ENCODE measurements at places on chromosomes 3 and 15. TPM values are rescaled to one million over a fixed set of nuclear protein-coding genes. Genes with fewer than 3 reads are reported as not detected.

DNA sequence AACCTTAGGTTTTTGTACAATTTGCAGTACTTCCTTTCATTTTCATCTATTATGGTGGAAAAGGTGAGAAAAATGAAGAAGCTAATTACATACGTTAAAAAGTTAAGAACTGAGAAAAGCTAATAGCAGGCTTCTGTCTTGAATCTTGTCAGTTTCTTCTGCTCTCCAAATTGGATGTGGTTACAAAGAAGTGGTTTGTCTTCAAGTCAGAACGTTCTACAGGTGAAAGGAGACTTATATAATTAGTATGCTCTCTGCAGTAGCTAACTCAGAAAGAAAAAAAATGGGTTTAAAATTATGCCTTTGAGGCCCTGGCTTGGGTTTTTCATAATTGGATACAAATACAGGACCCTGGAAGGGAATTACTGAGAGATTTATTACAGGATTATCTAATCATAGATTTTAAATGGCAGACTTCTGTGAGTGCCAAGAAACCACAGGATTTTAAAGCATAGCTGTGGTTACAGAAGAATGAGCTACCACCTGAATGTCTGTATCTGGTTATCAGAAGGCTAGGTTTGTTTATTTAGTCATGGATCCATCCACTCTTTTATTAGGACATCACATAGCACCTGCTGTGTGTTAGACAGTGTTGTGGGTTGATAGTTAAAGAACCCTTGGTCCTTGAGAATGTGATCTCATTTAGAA is 528.1 kb upstream of the MCTP2 start:
- no peak for DNase-seq

GCHFR gene
- total RNA-seq = 9.1 TPM

B3GALNT1 gene
- 27.1 TPM for total RNA-seq

DNA sequence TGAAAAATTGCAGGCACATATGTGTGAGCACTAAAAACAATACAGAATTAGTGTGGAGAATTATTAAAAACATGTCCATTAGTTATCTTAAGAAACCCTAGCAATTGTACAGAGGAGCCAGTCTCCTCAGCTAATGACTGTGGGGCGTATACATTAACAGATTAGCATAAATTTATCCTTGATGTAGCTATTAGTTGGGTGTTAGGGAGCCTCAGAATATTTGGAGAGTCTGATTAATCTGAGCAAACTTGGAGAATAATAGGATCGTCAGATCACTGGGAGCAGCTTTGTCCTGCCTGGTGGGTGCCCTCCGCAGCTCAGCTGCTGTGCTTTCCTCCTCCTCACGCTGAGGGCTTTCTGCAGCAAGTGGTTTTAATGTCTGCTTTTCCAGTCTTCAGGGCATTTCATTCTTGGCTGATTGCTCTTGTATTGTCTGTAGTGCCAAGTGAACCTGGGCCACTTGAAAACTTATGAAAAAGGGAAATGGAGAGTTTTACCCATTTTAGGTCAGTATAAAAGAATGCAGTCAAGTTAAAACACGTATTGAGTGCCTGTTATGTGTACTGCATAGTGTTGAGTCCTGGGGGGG is 417.4 kb upstream of the SEMA6D start:
- DNase-seq = no peak

- peak; percentile 5 for DNase-seq
These were observed 773 bp downstream of the ANKRD28 start for GRCh38 chr3:15796771-15797641.

TPRG1 gene
- 0.61 TPM for total RNA-seq

NR2F2 gene
- 150 TPM for total RNA-seq

DNA sequence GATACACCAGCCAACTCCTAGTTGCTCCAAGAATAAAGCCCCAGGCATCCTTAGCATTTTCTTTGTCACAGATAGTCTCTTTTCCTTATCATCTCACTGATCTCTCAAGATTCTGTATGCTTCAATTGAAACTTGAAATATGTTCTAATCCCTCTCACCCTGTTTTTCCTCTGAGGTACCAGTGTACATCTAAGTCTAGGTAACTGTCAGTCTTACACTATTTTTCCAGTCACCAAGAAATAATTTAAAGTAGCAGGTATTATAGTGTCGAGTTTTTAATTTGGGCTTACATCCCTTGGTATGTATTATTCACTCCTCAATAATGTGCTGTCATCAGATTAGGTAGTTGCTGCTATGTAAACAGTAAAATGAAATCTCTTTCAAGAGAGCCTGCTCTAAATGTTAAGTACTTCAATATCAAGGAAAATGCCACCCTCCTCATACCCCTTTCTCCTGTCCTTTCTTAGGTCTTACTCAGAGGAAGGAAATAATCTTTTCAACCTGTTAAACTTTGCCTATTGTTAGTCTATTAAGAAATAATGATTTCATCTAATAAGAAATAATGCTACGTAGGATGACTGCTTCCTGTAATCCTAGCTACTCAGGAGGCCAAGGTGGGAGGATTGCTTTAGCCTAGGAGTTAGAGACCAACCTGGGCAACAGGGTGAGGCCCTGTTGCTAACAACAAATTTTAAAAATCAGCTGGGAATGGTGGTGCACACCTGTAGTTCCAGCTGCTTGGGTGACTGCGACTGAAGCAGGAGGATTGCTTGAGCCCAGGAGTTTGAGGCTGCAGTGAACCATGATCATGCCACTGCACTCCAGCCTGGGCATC is 39.8 kb downstream of the TSC22D2 start:
- DNase-seq = no peak

- no peak for DNase-seq
These were observed 23.8 kb downstream of the NTRK3 start for GRCh38 chr15:88232771-88233201.

DNA sequence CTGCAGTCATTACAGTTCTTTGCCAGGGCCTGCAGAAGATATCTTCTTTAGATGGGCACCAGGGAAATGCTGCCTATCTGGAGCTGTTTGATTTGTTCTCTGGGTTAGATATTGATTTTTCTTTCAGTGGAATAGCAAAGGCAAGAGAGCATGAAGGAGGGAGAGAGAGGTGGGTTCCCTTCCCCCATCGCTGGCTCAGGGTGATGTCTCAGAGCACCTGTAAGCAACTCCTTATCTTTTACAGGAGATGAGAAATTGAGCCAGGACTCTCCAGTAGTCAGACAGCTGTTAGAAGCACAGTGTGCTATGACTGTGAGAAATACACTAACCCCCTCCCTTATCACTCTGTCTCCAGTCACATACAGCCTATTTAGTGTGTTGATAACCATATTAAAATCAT is 89.3 kb upstream of the SLC24A5 start:
- DNase-seq = no peak

DNA sequence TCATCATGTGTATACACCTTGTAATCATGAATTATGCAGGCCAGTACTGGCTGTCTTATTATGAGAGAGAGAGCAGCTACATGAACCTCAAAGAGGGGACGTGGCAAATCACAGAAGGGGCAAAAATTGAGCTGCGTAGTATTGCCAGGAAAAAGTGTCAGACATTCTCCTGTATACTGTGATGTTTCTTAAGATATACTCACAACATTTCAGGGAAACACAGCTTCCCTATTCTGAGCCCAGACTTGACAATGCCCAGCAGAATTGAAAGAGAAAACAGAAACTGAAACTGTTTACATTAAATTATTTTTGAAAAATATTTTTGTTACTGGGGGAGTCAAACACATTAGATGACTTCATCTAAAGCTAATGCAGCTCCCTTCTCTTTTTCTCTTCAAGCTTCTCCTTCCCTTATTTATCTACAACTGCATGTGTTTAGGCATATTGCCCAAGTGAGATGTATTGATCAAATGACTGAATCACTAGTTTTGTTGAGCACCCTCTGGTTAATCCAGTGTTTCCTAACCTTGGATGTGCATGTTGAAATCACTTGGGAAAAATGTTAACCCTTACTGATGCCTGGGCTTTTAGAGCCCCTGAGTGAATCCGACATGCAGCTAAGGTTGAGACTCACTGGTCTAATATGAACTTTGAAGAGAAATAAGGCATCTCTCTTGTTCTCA is 39.5 kb downstream of the CADPS start:
- DNase-seq = no peak

- DNase-seq = no peak
These were observed 19.0 kb downstream of the APBA2 start for GRCh38 chr15:28904541-28905315.

GRCh38 chr15:50562735-50563640 is 16.5 kb upstream of the USP50 start:
- no peak for DNase-seq

- no peak for DNase-seq
These were observed 36.6 kb downstream of the MUC20 start for GRCh38 chr3:195757438-195757770.

ZNF592 gene
- 34.7 TPM for total RNA-seq

AP3B2 gene
- 17.4 TPM for total RNA-seq

DNA sequence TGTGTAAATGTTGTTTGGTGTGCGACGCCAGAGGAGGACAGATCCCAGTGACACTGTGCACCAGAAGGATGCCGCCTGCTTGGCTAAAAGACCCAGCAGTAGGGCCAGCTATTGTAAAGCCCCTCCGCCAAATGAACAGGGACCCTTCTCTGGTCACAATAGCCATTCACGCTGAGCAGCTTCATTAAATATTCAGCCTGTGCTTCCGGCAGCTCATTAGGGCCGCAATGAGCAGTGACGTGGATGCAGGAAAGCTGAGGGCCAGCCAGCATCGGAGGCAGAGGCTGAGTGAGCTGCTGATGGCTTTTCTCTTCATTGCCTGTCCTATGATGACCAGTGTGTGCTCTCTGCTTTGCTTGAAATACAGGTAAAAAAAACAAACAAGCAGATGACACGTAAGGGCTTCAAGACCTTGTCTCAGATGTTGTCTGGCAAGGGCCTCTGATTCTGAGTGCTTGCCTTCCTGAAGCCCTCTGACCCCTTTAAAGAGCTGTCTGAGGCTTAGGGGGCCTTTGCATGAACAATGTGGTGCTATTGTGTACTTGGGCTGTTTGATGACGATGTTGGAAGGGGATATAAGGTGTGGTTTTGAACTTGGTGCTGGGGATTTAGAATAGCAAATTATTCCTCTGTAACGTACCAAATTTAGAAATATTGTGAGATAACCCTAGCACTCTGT is 130.4 kb downstream of the FEZF2 start:
- DNase-seq = peak; percentile 30

DNA sequence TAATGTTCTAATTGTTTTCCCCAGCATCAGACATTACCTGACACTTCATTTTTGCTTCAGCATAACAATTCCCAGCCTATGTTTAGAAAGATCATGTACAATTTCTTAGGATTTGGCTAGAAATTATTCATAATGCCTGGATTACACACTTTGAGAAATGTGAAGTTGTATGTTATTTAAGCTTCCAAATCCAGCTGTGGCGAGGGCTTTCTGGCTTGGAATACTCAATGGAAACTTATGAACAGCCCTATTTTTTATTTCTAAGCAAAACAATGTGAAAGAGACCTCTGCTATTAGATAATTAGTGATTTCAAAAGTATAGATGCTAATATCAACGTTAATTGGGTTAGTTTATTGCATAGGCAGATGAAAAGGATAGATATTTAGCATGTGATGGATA is 341.6 kb downstream of the ZNF385D start:
- no peak for DNase-seq

GPR149 gene
- not detected for total RNA-seq

SPINK8 gene
- total RNA-seq = not detected

DNA sequence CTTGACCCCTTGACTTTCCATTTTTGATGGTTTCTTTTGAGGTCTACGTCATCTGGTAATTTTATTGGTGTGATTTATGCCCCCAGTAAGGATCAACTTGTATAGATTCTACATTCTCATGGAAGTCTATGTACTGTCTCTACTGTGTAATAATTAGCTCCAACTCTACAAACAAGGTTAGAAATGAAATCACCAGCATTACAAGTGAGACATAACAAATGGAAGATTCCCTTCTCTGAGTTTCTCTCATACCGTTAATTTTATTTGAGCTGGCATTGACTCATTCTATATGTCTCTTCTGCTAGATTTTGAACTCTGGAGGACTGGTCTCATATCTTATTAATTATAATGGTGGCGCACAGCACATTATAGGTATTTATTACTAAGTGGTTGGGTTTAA is 138.9 kb downstream of the LPP start:
- no peak for DNase-seq

DNA sequence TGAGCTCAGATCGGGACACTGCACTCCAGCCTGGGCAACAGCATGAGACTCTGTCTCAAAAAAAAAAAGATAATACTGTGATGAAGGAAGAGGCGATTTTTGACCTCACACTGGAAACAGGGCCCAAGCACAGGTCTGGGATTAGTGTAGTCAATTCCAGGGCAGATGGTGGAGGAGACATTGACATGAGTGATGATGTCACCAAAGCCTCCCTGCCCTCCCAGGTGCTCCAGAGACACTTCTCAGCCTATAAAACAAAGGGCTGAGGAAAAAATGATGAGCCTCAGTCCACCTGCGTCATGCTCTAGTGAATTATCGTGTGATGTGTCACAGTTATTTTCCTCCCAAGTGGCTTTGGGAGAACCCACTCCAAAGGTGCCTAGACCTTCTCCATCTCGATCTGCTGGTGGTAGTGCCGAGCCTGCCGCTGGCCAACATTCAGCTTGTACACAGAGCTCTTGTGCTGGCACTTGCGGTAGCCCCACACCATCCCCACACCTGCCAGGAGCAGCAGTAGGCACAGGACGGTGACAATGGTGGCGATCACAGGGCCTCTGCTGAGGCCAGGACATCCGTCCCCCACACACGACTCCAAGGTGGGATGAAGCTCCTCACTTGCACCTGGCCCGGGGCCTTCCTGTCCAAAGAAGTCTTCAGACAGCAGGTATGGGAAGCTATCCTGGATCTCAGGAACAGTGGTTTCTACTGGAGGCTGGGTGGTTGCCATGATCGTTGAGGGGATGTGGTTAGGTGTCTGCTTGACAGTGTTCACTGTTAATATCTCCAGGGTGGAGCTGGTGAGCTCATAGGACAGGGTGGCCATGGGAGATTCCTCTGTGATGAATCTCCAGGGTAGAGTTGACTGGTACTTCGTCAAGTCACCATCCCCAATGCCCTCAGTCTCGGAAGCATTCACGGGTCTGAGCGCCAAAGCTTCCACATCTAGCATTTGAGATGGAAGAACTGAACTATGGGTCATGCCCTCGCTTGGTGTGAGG is 38.8 kb downstream of the CRTAP start:
- DNase-seq = no peak

HEMK1 gene
- 22.8 TPM for total RNA-seq

GRCh38 chr3:25043177-25043576 is 384.9 kb upstream of the RARB start:
- DNase-seq = no peak

DNA sequence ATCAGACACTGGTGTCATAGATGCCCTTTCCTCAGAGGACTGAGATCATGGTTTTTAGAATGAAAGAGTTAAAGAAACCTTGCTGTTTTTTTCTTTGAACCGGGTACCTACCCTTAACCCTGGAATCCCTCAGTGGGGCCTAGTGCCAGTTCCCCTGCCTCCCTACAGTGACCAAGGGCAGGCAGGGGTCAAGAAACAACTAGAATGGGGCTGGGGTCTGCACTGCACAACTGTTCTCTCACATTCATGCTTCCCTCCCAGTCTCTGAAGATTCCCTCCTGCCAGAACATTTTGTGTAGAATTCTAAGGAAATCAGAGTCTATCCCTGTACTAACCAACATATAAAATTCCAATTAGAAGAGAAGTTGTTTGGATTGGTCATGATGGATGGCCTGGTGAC is 47.9 kb downstream of the TGFBR2 start:
- no peak for DNase-seq

KCNMB3 gene
- 3.1 TPM for total RNA-seq

All from neural crest cell (in vitro differentiated cells).